ENCODE measurements at places on chromosomes 4 and X. TPM values are rescaled to one million over a fixed set of nuclear protein-coding genes. Genes with fewer than 3 reads are reported as not detected.

Gene TMEM31
- total RNA-seq, result not detected

Gene F9
- total RNA-seq, result not detected

Gene GAGE12H
- total RNA-seq, result not detected

Gene FMR1NB
- not detected for total RNA-seq

Gene NUDT10
- total RNA-seq, result 14.6 TPM

Gene GPRIN3
- total RNA-seq, result 0.62 TPM

Gene HOPX
- not detected for total RNA-seq

Gene PHEX
- 0.85 TPM for total RNA-seq

Gene CSAG1
- total RNA-seq, result 2.9 TPM

Gene SPP1
- 197 TPM for total RNA-seq

Gene WAS
- total RNA-seq, result 0.16 TPM

Gene CHRDL1
- 1.2 TPM for total RNA-seq

Gene ADH4
- total RNA-seq, result not detected

Gene TLR3
- total RNA-seq, result 33.0 TPM

Gene ARHGAP24
- total RNA-seq, result 6.3 TPM

Gene NHS
- total RNA-seq, result 5.9 TPM

Gene KLKB1
- 0.17 TPM for total RNA-seq

Gene PDHA1
- total RNA-seq, result 48.2 TPM

Gene MOSPD2
- total RNA-seq, result 6.6 TPM

Gene GCNA
- total RNA-seq, result 1.0 TPM

Gene ANAPC4
- total RNA-seq, result 16.0 TPM

Gene AGTR2
- total RNA-seq, result 0.25 TPM

Gene GC
- total RNA-seq, result not detected

Gene NPNT
- total RNA-seq, result 0.23 TPM

Gene ADH1A
- total RNA-seq, result not detected
